ENCODE measurements at places on chromosomes 2 and 18.

GRCh38 chr2:239368906-239369552, 31.8 kb downstream of the HDAC4 start:
- no peak for DNase-seq

- DNase-seq, result no peak
Observed at GRCh38 chr2:232488097-232488711, 570 bp upstream of the ECEL1 start.

GRCh38 chr18:69161383-69162028, 239.2 kb upstream of the DOK6 start:
- DNase-seq, result no peak

- no peak for DNase-seq
Observed at GRCh38 chr2:64363848-64364247, 90.1 kb upstream of the LGALSL start.

GRCh38 chr2:66851449-66851872, 416.5 kb downstream of the MEIS1 start:
- no peak for DNase-seq

- DNase-seq, result no peak
Observed at GRCh38 chr2:82234283-82234874, 1929.8 kb upstream of the LRRTM1 start.

- DNase-seq, result no peak
Observed at GRCh38 chr2:85974390-85974789, 85.6 kb upstream of the ST3GAL5 start.

- DNase-seq, result no peak
Observed at GRCh38 chr2:43038034-43038695, 188.2 kb downstream of the ZFP36L2 start.
